ENCODE measurements at places on chromosomes 3 and 15.

GRCh38 chr15:29128671-29129070, 141.0 kb downstream of the NSMCE3 start:
- no peak for DNase-seq

DNA sequence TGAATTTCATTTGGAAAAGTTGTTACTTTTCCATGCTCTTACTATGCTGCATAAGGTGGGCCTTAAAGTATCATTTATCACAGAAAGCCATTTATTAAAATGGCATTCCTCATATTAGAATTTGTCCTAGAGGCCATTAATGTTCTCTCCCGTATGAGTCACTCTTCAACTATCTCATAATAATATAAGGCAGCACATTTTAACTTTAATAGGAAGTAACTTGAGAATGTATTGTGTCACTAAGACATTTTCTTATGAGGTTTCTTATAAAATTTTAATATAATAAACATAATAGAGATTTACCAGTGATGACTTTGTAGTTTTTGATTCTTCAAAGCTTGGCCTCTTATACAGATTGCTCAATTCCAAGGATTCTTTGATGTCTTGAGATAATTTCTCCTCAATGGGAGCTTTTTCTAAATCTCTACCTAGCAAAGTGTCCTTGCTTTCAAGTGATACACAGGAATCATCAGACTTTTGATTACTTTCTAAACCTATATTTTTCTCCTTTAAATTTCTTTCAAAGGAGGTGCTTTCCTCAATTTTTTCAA, 74.7 kb downstream of the ZBBX start:
- DNase-seq, result no peak

- DNase-seq, result no peak
These were observed 184.9 kb upstream of the LRRC3B start for GRCh38 chr3:26437678-26438077.

GRCh38 chr15:76566276-76566675, 229.7 kb downstream of the ISL2 start:
- no peak for DNase-seq

DNA sequence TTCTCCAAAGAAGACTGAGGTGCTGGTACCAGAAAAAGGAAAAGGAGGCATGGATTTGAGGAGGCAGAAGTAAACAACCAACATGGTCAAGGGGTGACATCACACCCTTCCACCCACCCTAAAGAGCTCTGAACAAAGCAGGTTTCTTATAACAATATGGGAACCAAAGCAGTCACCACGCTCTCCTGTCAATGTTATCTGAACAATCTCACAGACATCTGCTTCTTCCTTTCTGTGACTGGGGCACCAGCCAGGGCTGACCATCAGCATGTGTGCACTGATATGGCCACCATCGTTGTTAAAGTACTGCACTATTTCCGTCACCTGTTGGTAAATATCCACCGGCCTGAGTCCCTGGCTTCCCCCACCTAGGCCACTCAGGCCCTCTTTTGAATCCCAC, 252.9 kb downstream of the SHQ1 start:
- no peak for DNase-seq

DNA sequence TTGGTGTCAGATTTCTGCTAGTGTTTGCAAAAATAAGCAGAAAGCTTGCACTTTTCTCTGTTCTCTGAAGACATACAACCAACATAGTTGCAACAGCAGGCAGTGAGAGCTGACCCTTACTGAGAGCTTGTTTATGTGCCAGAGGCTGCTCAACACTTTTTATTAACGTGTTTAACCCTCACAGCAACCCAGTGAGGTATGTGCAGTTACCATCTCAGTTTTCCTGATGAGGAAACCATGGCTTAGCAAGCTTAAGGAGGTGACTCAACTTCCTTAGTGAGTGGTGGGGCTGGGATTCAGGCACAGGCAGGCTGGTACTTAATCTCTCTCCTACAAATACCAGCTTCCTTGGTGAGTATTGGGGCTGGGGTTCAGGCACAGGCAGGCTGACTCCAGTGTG, 158.1 kb upstream of the CTDSPL start:
- DNase-seq, result no peak

DNA sequence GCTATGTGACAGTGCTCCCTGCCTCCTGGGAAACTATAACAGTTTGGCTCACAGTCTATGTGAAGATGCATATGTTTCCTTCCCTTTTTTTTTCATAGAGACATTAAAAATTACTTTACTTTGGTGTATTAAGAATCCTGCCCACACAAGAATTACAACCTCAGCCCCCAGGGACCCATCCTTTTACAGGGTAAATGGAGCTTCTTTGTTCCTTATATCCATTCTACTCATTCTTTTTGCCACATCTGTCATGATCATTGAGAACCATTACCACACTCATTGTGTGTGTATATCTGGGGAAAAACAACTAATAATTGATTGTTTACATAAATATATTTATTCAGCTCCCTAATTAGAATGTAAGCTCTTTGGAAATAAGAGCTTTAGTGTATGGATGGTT, 157.4 kb downstream of the SSR3 start:
- no peak for DNase-seq

- DNase-seq, result no peak
These were observed 21.3 kb upstream of the EHD4 start for GRCh38 chr15:41993472-41994170.

DNA sequence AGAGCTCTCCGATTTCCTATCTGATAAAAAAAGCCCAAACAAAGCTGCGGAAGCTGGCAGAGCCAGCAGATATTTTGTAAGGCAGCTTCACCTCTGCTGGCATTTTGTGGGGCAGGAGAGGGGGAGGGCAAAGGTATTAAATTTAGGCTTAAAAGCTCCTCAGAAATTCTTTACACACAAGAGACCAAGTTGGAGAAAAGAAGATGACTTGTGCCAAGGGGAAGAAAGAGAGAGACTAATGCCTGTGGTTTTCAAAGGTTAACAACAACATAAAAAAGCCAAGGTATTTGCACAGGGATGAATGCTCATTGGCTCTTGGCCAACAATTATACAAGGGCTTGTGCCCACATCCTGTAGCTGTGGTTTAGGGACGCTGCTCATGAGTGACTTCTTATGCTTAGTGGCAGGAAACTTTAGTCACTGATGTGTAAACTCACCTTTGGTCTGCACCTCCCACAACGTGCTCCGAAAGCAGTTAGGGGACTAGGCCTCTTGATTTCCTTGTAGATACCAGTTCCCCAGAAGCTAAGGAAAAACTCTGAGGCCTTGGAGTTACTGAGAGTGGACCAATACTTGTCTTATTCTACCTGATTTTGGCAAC, 152.9 kb downstream of the TPRG1 start:
- peak; percentile 69 for DNase-seq

DNA sequence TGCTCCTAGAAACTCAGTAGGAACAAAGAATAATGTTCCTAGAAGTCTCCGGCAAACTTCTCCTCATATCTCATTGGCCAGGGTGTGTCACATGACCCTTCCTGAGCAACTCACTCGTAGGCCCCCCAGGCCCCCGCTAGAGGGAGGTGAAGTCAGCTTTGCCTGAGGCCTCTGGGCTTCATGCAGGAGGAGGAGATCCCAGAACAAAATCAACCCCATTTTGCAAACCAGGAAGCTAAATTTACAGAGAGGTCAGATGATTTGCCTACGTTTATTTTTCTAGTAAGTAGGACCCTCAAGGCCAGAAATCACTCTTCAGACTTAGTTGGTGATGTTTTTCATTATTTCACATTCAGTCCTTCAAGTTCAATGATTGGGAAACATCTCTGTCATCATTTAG, 99.1 kb downstream of the SSR3 start:
- no peak for DNase-seq

- DNase-seq, result no peak
These were observed 187.5 kb downstream of the NAALADL2 start for GRCh38 chr3:175046601-175047000.

GRCh38 chr3:125024817-125025216, 31.0 kb downstream of the HEG1 start:
- DNase-seq, result no peak

DNA sequence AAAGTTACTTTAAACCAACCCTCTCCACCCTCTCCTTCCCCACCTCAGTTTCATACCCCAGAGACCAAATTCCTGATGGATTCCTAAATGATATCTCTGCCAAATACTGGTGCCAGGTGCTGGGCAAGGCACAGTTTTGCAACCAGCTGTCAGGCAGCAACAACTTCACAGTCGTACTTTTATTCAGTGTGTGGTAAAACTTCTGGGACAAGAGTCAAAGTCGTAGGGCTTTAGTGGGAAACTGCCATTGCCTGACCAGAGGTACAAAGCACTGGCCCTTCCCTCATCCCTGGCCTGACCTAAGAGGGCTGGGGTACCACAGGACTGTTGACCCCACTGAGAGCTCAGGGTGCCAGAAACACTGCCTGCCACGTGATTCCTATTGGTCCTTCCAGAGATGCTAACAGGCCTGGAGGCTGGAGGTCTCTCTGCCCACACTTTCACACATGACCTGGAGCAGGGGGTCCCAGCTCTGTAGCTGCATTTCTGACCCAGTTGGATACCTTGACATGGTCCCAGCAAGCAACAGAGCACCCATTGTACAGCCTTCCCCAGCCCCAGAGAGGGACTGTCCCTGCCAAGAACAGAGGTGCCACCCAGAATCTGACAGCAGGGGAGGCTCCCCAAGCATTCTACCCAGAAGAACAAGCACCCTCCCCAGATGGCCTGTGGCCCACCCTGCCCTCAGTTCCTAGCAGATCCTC, 59.9 kb downstream of the LIPC start:
- DNase-seq, result no peak

DNA sequence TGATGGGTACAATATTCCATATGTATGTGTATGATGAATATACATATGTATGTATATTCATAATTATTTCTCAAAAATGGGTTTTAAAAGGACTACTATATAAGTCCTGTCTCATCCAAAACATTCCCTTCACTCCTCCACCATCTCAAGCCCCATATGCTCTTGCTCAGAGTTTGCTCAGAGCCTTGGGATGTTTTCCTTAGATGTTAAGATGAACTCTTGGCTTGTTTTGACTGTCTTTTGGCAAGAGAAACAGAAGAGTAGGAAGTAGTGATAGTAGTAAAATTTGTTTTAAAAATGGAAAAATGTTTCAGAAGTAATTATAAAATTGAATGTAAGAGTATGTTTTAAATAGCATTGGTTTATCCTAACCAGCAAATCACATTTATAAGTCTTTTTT, 6.2 kb upstream of the EPHA3 start:
- DNase-seq, result no peak

- no peak for DNase-seq
These were observed 104.5 kb downstream of the LSAMP start for GRCh38 chr3:116340680-116341216.

GRCh38 chr3:12807066-12807465, 10.6 kb downstream of the CAND2 start:
- DNase-seq, result no peak

DNA sequence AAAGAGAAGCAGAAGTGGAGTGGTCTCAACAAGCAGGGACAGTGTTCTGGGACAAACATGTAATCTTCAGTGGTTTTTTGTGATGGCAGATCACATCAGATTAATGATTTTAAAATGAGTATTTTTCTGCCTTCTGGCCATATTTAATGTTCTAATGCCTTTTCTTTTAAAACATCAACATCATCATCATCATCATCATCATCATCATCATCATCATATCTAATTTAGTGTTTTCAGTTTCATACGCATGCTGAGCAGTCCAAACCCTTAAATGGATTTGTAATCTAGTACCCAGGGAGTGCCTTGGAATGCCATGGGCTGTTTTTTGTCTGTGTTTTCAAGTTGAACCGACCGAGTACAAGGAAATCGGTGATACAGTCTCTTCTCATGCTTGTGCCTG, 68.9 kb downstream of the CACNA2D3 start:
- DNase-seq, result no peak

DNA sequence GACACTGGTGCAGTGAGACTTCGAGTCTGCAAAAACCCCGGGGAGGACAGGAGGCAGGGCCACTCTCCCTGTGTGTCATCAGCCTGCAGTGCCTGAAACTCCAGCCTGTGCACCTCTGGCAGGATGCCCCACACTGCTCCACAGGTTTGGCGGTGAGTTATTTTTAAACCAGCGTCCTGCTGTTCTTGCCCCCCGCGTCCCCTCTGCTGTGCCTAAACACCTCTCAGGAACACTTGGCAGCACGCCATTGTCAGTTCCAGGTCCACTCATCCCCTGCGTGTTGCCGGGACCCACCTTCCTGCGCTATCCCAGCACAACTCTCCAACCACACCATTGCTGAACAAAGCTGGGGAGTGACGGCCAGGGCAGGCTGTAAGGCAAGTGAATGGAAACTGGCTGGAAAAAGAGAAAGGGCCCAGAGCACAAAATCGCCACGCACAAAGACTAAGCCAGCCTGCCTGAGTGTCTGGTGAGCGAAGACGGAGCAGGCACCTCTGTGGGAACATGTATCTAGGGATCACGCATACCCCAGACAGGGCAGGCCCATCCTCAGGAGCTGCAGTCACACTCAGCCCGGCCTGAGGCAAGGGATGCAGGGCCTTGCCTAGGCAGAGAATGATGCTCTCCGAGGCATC, 3.1 kb upstream of the PLA2G4F start:
- DNase-seq, result no peak

- no peak for DNase-seq
These were observed 143.8 kb upstream of the IL12A start for GRCh38 chr3:159844801-159845261.

DNA sequence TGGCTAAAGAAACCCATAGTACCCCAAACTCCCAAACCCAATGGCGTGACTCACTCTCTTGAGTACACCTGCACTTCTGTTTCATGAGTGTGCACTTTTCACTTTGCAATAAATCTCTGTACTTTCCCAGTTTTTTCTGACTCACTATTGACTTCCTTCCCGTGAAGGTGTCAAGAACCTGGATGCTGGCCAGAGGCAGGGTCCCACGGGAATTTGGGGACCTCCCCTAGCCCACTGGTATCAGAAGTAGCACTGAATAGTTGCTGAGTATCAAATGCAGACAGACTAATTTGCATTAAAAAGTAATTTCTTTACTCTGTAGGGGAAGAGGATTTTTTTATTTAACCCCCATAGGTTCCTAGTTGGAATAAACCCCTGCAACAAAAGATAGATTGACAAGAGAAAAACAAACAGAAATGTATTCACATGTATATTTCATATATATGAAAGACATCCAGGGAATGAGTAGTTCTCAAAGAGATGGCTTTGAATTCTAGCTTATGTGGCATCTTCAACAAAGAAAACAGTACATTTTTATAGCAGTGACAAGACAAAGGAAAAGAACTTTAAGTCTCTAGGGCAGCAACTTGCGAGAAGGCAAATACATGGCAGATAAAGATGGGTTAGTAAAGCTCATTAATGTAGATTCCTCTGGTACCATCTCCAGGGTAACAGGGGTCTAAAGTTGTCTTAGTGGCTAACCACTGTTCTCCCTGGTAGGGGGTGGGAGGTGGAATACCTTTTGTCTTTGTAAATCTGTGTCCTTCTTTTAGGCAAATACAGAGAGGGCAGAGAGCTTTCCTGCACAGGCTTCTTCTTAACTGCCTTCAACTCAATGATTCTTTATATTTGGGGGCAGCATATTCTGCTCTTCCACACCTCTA, 385.5 kb upstream of the PDZRN3 start:
- no peak for DNase-seq
